ENCODE measurements at places on chromosomes 1 and 21.

GRCh38 chr1:66413838-66414175 lies 120.1 kb upstream of the SGIP1 start:
- no peak for DNase-seq

DNA sequence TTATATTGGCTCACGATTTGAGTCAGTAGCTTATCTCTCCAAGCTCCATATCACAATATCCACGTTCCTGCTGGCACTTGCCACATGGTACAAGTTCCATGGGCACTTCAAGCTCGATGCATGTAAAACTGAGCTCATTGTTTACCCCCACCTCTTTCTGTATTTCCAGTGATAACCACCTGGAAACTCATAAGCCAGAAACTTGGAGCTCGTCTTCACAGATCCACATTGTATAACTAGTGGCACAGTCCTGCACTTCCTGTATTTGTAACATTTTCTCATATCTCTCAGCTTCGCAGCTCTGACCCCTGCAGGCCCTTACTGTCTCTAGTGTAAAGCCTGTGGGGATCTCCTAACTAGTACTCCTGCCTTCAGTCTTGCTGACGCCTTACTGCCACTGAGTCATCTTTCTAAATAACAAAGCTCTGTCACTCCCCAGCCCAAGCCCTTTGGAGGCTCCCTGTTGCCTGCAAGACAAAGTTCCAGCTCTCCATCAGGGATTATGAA lies 6.5 kb upstream of the C2CD4D start:
- no peak for DNase-seq

DNA sequence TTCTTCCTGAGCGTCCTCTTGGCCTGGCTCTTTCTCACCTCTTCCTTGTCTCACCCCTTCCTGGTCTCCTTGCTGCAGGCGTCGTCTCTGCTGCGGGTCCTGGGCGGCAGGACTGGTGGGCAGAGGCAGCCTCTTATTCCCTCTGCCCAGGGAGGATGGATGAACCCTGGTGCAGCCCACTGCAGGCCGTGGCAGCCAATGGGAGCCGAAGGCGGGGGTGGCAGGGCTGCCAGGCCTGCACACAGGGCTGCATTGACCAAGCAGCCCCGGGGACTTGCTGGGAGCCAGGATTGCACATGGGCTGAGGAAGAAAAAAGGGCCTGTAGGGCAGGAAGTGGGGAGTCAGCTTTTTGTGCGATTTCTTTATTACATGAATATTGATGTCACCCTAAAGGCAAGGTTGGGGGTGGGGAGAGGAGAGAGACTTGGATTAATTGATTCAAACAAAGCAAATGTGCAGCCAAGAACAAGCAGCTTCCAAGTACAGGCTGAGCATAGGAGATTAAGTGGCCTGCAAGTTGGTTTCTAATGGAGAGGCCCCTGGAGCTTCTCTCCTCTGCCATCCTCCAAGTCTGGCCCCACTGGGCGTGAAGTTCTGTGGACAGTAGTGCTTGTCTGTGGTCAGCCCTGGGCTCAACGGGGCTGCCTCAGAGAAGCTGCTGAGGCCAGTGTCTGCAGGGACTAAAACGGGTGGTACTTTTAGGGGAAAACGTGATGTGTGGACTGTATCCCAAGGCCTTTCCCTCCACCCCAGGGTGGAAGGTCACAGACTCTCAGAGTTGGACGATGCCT lies at the start of gene S100B:
S100B (minus strand) TSS at position 108 of the 792 bp plus-strand sequence. CDS start 2,667 bp downstream, outside the sequence.
- DNase-seq = no peak

- no peak for DNase-seq
Observed at GRCh38 chr1:227883641-227884301, 64.0 kb downstream of the WNT9A start.

DNA sequence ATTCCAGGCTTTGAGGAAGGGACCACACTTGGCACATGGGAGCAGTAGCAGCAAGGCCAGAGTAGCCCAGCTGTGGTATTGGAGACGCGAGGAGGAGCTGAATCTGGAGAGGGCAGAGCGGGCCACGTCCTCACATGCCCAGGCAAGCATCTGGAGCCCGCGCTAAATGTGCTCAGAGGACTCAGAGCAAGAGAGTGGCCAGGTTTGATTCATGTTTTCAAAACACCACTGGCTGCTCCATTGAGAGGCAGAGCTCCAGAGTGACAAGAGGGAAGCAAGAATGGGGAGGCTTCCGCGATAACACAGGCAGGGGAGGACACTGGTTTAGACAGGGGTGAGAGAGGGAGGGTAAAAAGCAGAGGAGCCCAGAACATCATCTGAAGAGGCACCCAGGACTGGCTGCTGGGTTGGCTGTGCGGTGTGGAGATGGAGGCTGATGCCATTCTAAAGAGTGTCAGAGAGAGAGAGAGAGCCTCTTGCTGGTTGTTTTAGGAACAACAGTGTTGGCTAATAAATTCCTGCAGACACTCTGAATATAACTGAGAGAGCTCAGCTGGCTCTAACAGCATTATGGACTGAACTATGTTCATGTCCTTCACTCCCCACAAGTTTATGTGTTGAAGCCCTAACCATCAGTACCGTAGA lies 32.3 kb downstream of the RCAN1 start:
- no peak for DNase-seq

- no peak for DNase-seq
Observed at GRCh38 chr1:164382384-164382783, 176.6 kb upstream of the PBX1 start.

GRCh38 chr1:246591504-246591903 lies 25.2 kb downstream of the CNST start:
- DNase-seq = no peak

DNA sequence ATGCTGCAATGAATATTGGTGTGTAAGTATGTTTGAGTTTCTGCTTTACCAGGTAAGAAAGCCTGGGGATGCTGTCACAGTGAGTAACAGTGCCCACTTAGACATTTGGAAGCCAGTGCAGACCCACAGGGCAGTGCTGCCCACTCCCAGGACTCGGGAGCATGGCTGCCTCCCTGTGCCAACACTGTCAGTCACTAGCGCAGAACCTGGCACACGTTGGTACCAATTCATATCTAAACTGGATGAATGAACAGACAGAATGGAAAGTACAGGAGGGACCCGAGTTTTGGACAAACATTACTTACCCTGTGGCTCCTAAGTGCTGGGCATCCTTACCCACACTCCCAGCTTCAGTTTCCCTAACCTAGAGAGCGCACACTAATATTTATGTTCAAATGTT lies 1.6 kb upstream of the EVA1C start:
- no peak for DNase-seq

DNA sequence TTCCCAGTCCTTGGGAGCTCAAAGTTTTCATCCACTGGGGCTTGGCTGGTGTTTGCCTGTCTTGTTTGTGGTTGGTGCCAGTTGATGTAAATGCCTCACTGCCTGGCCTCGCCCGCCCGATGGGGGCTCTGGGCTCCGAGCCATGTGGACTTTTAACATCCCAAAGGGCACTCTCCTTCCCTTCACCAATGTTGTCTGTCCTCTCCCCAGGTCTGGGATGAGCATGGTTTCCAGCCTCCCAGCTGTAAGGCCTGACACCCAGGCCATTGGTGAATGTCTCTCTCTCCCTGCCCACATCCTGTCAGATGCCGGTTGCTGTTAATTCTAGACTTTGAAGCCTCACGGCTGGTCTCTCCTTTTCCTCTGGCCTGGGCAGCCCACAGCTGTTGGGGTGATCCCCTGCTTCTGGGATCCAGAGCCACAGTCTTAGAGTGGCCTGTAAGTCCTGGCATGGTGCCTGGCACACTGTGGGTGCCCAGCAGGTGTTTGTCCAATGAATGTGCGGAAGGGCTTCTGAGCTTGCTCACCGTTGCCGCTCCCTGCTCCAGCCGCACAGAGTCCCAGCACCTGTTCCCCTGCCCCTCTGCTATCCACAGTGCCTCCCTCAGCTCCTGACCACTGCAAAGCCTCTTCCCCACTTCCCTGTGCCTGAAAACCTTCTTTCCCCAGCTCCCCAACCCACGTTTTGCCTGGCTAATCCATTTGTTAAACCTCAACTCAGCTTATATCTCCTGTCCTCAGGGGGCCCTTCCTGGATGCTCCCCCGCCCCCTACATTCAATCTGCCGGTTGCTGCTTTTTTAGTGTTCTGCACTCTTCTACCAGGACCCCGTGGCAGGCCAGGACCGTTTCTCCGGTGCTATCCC lies 3.3 kb upstream of the C1orf174 start:
- peak; percentile 89 for DNase-seq

DNA sequence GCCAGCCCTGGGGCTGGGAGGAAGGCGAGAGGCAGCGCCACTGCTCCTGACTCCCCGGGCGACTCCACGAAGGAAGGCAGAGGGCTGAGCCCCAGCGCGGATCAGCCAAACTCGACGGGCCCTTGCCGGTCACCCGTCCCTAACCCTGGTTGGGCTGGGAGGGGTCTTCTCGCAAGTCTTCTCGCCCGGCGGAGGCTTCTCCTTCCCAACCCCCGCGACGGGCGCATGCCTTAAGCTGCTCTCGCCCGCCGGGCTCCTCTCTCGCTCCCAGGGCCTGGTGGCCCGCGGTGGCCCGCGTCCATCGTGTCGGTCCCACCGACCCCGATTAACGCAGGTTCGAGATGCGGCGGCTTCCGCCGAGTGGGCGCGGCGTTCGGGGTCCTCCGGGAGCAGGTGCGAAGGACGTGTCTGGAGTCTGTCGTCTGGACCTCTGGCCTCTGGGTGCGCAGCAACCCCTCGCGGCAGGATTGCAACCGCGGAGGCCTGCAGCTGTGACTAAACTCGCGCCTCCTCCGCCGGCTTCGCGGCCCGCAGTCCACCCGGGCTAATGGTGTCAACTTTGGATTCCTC lies 29.0 kb upstream of the PPM1J start:
- DNase-seq = no peak

- no peak for DNase-seq
Observed at GRCh38 chr1:152980676-152981075, 3.2 kb upstream of the SPRR1A start.

DNA sequence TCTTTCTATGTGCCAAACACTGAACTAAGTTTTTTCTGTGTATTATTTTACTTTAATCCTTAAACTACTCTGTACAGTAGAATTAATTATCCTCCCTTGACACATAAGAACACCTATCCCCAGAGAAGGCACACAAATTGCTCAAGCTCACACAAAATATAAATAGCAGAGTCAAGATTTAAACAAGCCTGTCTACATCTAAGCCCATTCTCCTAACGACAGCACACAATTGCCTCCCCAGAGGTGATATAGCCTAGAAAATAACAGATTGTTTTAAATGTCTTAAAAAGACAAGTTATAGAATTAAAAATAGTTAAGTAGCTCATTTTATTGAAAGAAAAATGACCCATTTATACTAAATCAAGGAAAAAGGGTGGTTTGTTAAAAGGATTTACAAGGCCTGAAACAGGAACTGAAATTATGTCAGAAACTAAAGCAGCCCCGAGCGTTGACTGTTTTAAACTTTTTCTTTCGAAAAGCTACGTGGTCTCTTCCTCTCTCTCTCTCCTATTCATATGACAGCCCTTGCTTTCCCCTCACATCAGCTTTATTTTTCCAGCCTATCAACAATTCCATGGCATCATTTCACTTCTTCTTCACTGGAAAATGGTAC lies 30.5 kb downstream of the TNFSF18 start:
- no peak for DNase-seq

- no peak for DNase-seq
Observed at GRCh38 chr1:16999863-17000262, 11.9 kb downstream of the ATP13A2 start.

GRCh38 chr1:234617986-234618736 lies 8.2 kb upstream of the IRF2BP2 start:
- DNase-seq = no peak

GRCh38 chr1:107949467-107950253 lies 15.3 kb downstream of the VAV3 start:
- no peak for DNase-seq

DNA sequence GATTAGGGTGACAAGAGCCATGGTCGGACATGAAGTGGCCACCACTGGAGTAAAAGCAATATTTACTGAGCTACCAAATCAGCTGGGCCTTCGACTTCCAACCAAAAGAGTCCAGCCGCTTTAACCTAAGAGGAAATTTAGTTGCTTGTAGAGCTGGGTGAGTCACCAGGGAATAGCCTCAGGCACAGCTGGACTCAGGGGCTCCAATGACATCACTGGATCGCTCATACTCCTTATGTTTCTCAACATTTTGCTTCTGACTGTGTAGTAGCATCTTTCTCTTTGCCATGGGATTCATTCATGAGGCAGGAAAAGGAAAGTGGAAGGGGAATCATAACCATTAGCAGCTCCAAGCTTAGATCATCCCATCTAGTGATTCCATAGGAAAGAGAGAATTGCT lies 664.4 kb downstream of the MATN1 start:
- no peak for DNase-seq

GRCh38 chr1:224203243-224204016 lies 20.4 kb downstream of the DEGS1 start:
- DNase-seq = no peak

GRCh38 chr1:9115351-9116205 lies 13.3 kb downstream of the GPR157 start:
- no peak for DNase-seq

DNA sequence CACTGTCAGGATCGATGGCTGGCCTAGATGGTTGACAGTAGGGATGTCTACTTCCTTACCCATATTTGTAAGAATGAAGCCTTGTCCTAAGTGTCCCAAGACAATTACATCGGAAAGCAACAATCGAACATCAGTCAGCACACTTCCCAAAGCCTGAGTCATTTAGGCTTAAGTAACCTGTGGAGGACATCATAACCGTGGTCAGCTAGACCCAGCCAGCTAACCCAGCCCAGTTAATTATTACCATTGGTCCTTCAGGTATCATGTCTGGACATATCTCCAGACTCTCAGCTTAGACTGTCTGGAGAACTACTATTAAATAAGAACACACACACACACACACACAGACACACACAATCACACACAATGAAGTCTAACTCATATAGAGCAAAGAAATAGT lies 264.7 kb downstream of the TRABD2B start:
- DNase-seq = no peak

DNA sequence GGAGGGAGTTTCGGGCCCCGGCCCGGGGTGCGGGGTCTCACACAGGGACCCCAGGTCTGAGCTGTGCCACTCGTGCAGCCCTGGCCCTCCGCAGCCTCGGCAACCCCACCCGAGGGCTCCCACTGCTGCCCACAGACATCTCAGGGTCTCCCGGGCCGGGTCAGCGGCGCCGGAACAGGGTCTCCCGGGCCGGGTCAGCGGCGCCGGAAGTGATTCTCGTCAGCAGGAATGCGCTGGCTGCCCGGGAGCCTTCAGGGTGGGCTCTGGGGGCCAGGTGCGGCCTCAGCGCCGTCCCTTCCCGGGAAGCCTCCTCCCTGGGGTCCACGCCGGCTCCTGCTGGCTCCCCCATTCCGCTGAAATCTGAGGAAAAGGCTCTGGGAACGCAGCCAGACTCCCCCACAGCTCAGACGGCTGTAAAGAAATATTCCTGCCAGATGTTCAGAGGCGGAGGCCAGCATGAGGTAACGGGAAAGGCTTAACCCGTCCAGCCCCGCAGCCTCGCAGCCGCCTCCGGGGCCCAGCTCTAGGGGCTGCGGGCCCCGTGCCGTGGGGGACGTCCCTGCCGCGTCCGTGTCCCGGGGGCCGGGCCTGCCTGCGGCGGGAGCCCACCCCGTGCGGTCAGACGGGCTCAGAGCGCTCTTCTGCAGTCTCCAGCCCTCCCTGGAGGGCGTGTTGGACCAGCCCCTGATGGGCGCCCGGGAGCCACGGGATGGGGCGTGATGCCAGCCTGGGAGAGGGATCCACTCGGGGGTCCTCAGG lies 8.7 kb upstream of the COL6A1 start:
- DNase-seq = peak; percentile 18

- DNase-seq = no peak
Observed at GRCh38 chr1:183688341-183689060, 35.4 kb upstream of the APOBEC4 start.

- no peak for DNase-seq
Observed at GRCh38 chr1:100536031-100536430, 1.9 kb upstream of the GPR88 start.

Data from NCI-H2081 (cell line).